NCI-H748 treated with DMSO at 0.1 percent for 48 hours (cell line): ENCODE measurements at places on chromosomes 3 and 15.

- no peak for DNase-seq
Measured at GRCh38 chr3:112751564-112752512, 94.8 kb downstream of the CD200R1L start.

- DNase-seq: no peak
Measured at GRCh38 chr3:11152301-11152700, 2.0 kb upstream of the HRH1 start.

DNA sequence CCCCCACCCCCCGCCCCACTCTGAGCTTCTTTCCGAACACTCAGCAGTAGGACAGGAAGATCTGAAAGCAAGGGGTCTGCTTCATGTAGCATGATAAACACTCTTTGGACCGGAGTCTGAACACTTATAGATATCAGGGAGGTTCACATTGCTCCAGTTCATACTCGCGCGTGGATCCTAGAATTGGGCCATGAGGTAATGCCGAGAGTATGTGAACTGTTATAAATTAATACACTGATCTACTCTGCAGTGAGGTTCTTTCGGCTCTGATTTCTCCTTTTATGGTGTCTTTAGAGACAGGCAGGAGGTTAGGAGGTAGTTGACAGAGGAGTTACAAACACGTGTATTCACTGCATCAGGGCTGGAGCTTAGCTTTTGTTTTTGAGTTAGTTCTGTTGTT is 223.0 kb downstream of the THSD4 start:
- no peak for DNase-seq

DNA sequence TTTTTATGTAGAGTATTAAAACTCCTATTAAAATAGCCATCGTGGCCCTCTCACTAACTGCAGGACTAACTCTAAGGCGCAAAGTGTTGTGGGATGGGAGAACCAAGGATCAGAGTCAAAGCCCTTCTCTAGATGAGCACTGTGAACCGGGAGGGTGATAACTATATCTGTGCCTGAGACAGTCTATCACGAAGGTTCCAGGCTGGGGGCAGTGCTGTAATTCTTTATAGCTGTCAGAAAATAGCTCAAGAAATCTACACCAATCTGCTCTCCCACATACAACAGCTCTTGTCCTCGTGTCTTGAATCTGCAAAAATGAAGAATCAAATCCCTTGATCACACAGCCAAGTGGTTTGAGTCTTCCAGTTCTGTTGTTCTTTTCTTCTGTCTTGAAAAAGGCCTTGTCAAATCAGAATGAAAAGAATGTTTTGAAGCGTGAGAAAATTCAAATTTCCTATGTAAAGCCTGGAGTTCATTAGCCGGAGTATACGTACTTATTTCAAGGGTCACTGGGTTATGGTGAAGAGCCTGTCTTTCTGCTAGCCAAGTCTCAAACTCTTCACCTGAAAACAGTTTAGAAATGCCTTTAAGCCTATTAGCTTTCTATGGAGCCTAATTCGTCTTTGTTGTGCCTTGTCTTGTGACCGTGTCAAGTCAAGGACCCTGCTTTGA is 185.3 kb upstream of the NECTIN3 start:
- DNase-seq: no peak

GRCh38 chr15:37019479-37020433 is 80.6 kb downstream of the MEIS2 start:
- no peak for DNase-seq

- DNase-seq: peak; percentile 15
Measured at GRCh38 chr3:132180337-132180791, 136.8 kb upstream of the ACP3 start.

GRCh38 chr15:69502470-69503045 is 49.9 kb downstream of the RPLP1 start:
- DNase-seq: no peak

DNA sequence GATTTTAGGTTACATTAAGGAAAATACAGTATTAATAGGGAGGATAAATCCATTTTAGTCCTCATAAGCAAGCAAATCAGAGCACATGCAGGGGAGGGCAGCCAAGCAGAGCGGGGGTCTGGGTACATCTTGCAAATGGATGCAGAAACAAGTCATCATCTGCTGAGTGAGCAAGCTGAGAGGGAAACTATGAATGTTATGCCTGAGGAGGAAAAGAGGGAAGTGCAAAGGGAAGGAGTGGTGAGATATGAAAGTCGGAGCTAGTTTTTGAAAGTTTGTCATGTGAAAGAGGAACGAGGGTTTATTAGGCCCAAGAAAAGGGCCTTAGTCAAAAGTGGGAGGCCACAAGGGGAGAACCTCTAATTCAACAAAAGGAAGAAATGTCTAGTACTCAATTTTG is 15.4 kb downstream of the PTX3 start:
- DNase-seq: no peak

DNA sequence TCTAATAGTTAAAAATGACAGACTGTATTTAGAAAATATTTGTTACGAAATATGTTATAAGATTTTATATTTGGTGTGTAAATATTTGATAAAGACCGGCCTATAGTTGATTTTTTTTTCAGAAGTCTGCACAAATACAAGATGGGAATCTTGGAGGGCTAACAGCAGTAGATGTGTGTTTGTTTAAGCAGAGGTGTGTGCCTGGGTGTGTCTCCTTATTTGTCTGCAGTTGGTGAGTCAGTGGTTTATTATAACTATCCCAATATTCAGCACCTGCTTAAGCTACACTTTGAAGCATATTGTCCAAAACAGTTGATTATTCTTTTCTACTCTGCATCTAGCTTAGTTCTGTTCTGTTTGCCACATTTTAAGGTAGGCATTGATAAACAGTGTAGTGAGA is 12.4 kb downstream of the GLCE start:
- peak; percentile 4 for DNase-seq
